ENCODE measurements at places on chromosomes 7 and 10.

- no peak for DNase-seq
Measured at GRCh38 chr10:19862811-19863515, 46.7 kb downstream of the PLXDC2 start.

DNA sequence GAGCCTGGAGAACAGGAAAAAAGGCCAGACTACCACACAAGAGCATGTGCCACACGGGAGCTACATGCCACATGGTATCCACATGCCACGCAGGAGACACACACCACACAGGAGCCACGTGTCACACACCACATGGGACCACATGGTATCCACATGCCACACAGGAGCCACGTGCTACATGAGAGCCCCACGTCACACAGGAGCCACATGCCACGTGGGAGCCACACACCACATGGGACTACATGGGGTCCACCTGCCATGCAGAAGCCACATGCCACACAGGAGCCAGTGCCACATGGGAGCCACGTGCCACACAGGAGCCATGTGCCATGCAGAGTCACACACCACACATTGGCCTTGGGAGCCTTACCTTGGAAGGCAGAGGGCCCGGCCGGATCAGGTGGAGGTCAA, 244.4 kb upstream of the PPP2R2D start:
- no peak for DNase-seq

DNA sequence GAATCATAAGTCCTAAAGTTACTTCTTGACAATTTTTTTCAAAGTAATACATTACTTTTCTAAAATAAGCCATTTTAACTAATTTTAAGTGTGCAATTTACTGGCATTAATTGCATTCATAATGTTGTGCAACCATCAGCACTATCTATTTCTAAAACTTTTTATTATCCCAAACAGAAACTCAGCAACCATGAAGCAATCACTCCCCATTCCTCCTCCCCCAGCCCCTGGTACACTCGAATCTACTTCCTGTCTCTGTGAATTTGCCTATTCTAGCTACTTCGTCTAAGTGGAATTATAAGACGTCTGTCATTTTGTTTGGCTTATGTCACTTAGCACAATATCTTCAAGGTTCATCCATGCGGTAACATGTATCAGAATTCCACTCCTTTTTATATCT, 84.9 kb downstream of the MKX start:
- no peak for DNase-seq

- DNase-seq = no peak
Measured at GRCh38 chr7:143413123-143413522, 4.5 kb upstream of the EPHA1 start.

DNA sequence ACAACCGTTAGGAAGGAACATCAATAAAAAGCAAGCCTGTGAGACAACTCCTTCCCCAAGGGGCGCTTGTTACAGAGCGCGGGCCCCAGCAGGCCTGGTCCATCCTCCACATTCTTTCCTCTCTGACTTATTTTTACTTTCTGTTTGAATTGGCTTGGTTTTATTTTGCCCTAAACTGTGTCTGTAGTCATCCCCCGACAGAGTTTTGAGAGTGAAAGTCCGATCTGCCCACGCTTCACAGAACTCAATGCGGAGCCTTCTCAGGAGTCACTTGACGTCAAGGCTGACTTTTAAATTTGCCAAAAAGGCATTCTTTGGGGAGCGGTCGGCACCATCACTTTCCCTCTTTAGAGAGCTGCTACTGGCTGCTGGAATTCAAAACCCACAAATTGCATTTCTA, 150.1 kb upstream of the KLF6 start:
- DNase-seq = no peak

- peak; percentile 53 for DNase-seq
Measured at GRCh38 chr10:102342958-102343357, 52.5 kb upstream of the NFKB2 start.

- no peak for DNase-seq
Measured at GRCh38 chr7:44185729-44186128, 3.5 kb downstream of the GCK start.

DNA sequence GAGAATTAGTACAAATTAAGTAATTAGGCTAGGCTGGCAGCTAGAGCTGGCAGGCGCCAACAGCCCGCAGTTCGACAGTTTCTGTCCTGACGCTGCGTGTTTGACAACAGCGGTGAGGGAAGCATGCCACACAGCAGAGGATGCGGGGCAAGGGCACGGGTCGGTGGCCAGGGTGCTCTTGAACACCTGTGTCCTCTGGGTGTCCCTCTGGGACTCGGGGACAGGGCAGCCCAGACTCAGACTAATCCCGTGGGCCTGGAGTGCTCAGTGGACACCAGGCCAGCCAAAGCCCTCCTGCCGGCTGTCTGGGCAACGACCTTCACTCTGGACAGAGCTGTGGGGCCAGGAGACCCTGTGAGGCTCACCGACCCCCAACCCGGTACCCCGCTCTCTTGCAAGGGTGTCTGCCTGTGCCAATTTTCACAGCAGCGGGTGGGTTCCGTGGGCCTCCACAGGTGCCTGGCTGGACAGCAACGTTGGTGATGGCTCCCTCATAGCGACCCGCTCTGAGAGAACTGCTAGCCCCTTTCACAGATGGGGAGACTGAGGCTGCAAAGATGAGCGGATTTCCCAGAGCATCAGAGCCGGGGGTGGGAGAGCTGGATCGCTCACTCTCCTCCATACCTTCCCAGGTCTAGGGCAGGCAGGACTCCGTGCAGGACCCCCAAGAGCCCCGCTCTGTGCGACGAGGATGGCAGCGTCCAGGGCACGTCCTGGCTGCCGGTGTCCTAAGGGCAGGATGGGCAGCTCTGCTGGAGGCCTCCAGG, 48.5 kb downstream of the FOXL3 start:
- no peak for DNase-seq

GRCh38 chr7:155166673-155167370, 96.7 kb downstream of the HTR5A start:
- DNase-seq = peak; percentile 91

- DNase-seq = peak; percentile 53
Measured at GRCh38 chr10:73096041-73096448, 621 bp downstream of the P4HA1 start.

- no peak for DNase-seq
Measured at GRCh38 chr7:15279640-15280039, 282.2 kb downstream of the AGMO start.

DNA sequence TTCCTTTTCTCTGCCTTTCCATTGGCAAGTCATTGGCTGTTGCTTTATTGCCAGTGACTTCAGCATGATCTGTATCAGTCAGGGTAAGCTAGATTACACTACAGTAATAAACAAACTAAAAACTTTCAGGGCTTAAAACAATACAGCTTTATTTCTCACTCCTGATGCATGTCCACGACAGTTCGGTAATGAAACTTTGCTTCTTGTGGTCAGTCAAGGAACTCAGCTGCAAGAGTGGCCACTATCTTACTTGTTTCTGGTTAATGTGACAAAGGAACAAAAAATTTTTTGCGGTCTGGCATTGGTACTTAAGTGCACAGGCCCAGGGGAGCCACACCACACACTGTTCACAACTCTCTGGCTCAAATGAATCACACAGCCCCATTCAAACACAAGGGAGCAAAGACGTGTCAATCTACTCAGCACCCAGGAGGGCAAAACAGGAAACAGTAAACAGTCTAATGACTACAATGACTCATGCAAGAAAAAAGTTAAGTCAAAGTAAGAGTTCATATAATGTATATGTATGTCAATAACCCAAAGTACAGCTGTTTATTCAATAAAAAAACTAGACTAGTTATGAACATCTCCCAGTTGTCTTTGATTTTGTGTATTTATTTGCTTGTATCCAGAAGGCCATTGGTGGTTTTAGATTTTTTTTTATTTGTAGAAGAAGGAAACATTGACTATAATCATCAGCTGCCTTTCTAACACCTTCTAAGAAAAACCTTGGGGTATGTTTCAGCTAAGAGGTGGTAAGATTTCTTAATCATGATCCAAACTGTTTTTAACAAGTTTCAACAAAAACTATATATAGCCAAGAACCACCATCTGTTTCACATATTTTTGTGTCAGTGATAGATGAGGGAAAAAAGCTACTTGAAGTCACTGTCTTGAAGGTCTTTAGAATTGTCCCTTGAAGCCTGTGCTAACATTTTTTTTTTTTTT, 134.4 kb upstream of the FAM3C start:
- peak; percentile 20 for DNase-seq

GRCh38 chr7:19772306-19772705, 1.1 kb downstream of the TMEM196 start:
- no peak for DNase-seq

DNA sequence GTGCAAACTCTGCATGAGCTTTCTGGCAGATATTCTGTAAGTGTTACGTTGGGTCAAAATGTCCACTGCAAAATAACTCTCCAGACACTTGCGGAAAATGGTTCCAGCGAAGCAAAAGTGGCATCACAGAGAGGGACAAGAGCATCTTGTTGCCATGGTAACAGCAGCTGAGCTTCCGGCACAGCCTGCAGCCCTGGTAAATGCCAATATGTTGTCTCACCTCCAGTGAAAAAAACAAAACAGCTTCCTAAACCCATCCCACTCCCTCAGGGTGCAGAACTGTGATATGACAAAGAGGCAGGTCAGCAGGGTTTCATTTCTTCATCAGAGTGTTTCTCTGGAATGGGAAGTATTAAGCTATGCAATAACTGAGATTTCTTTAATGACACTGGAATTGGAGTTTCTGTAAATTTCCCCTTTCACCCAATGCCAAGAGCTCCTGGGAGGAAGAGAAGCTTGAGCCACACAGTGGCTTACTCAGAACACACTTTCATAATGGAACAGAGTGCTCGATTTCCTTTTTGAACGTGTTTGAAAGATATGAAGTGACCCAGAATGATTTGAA, 65.6 kb downstream of the FOXI2 start:
- no peak for DNase-seq

DNA sequence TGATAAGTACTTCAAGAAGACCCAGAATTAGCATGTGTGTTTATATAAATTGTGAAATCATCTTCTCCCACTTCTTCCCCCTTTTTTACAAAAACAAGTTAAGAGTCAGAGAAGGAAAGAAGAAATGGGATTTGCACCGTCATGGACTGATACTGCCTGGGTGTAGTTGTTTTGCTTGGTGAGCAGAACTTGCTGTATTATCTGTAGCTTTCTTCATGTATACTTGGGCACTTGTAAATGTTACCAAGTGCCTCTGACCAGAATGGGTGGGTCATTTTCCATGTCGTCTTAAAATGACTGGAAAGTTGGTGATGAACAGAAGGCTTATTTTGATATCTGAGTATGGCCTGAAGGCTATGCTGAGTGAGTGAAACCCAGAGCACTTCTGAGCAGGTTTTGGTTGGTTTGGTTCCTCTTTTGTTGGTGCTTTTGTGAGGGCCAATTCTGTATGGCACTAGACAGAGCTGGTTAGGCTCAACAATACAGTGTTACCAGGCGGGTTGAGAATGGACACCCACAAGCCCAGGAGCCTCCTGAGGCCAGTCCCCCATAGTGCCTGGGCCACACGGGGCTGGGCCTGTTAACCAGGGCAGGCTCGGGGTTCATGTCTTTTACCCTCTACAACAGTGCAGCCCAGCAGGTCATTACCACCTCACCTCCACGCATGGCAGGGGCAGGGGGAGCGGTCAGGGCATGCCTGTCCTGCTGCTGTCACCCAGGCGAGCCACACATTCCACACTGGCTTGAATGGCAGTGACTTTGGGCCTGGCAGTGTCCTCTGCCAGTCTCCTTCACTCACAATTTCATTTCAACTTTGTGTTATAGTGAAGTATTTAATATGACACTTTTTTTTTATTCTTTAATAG, 115.1 kb downstream of the CCNY start:
- no peak for DNase-seq

GRCh38 chr10:75335983-75336382, 65.6 kb downstream of the ZNF503 start:
- DNase-seq = no peak

DNA sequence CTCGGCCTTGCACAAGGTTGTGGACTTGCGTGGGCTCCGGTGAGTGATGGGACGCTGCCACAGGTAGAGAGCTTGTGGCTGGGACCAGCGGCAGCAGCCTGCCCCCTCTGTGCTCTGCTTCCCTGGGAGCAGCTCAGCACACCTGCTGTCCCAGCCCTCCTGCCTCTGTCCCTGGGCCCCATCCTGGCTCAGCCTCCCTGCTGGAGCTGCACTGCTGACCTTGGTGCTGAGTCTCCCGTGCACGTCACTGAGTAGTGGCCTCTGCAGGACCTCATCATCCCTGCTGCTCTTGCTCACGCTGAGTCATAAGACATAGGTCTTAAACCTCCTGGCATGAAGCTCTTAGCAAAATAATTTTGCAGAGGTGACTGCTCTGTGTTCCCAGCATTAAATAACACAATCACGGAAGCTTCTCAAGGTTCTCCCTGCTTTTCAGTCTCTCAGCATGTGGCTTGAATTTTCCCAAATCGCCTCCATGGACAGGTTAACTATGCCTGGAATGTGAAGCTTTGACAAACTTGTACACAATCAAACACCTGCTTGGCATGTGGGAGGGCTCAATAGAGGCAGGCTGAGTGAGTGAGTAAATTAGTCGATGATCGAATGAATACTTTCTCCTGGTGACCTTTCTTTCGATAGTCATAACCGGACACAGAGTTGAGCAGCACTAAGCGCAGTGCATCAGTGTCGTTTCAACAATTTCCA, 63.8 kb upstream of the NPS start:
- DNase-seq = peak; percentile 69

- no peak for DNase-seq
Measured at GRCh38 chr7:157205438-157205837, 66.7 kb downstream of the UBE3C start.

- no peak for DNase-seq
Measured at GRCh38 chr10:57468894-57469432, 798.7 kb downstream of the IPMK start.

DNA sequence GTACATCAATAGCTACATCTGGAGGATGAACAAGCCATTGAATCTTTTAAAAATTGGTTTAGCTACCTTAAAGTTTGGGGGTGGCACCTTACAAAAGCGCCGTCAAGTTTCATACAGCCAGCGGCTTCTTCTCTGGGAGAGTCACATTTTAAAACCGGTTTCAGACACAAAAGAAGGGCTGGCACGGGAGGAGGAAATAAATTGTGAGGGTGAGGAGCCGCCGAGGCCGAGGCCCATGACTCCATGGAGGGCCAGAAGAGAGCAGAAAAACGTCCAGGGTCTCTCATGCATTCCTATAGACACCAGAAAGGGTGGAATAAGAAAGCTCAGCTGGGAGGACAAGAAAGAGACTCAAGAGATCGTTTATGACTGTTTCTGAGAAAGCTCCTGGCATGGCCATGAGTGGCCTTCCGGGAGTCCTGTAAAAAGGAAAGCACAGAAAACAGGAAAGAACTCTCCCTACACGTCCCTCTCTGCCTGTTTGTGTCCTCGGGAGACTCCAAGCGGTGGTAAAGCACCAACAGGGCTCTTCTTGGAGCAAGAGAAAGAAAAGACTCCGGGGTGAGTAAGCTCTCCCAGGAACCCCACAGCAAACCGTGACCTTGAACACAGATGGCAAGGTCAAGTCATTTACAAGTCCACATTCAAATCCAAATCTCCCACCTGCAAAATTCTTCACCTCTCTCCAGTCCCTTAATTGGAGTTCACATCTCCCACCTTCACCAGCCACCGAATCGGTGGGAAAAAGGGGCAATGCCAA, 1.8 kb downstream of the FRAT2 start:
- DNase-seq = no peak

DNA sequence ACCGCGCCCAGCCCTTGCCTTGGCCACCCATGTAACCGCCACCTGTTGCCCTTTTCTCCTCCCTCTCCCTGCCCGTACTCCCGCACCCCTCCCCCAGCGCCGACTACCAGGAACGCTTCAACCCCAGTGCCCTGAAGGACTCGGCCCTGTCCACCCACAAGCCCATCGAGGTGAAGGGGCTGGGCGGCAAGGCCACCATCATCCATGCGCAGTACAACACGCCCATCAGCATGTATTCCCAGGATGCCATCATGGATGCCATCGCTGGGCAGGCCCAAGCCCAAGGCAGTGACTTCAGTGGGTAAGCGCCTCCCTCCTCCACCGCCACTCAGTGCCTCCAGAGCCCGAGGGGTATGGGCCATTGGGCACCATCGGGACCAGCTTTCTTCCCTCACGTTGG, 18.7 kb downstream of the LDB3 start:
- no peak for DNase-seq
